ENCODE measurements at places on chromosomes 1 and 21.
A peak's percentile ranks its signal among the peaks of the same experiment; 100 is the strongest.

- DNase-seq, result no peak
Measured at GRCh38 chr1:201503397-201504176, 3.3 kb downstream of the CSRP1 start.

DNA sequence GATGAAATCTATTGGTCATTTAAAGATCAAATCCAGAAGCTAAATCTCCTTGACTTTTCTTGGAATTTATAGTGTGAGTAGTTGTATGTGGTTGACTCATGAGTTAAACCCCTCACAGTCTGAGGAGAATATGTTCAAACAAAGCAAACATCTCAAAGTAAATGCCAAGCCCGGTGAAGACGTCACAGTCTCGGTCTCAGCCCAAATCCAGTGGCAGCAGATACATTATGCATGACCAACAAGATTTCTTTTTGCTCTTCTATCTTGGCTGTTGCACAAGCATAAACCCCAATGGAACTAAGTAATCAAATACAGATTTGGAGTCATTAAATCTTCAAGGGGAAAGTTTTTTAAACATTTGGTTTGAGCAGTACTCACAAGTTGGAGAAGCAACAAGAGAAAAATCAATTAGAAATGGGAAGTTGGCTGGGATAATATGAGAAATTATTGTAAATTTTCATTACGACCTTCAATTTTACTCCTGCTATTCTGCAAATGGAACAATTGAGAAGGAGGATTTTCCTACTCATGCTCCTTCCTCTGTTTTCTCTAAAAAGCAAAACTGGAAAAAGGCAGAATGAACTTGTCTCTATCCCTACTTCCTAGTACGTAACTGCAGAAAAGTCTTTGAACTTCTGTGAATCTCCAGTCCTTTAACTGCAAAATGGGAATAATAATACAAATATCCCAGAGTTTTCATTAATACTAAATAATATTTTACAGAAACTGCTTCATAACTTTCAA lies 575.8 kb downstream of the NUF2 start:
- no peak for DNase-seq

- no peak for DNase-seq
Measured at GRCh38 chr1:47578026-47578720, 140.3 kb downstream of the FOXD2 start.

DNA sequence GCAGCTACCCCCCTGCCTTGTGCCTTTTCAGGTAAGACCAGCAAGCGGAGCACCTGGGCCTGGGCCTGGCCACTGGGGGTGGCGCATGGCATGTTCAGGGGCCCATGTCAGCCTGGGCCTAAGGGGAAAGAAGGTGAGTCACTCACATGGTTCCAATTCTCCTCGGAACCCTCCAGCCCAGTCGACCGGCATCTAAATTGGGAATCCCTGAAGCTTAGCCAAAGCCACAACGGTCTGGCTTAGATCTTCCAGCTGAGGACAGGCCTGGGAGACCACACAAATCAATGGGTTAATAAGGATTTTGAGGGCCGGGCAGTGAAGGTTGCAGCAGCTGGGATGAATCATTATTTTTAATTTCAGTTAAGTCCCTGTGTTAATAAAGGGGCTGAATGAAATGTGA lies 145.1 kb upstream of the SMYD2 start:
- DNase-seq, result no peak

DNA sequence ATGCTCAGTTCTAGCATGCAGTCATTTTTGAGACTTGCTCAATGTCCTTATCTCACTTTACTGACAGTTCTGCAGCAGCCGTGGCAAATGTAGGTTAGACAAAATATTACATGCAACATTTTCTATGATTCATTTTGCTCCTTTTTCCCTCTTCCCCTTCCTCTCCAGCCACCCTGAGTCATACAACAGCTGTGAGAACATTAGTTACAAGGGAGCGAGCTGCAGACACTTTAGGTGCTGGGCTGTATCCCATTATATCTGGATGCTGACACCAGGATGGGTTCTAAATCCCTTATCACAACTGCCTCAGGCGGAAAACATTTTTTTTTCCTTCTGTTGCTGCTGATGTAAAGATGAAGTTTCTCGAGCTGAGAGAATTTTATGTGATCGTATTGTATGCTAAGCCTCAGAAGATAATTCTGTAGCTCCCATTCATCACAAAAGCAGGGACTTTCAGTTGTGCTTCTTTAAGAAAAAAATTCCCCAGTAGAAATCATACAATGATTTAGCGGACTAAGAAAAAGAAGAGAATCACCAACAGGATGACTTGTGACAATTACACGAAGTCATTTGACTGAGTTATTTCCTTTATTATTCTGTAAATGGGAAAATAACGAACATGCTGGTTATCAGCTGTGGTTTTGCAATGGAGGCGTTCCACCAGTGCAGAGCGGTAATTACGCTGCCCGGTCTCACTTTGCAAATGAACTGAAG lies 345.0 kb downstream of the DISC1 start:
- DNase-seq, result no peak

DNA sequence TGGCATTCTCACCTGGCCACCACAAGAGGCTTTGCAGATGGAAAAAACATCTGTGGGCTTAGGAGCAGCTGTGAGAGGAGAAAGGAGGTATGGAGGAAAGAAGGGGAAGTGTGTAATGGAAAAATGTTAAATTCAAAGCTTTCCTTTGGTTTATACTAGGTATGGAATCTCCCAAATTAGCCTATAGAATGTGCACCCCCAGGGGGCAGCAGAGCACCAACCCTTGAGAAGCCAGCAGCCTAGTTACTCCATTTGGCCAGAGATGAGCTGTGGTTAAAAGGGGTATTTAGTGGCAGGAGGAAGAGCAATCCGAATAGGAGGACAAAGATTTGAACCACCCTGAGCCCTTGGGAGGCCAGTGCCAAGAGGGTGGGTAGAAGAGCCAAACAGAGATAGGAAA lies 97.5 kb upstream of the CTTNBP2NL start:
- DNase-seq, result peak; percentile 14

DNA sequence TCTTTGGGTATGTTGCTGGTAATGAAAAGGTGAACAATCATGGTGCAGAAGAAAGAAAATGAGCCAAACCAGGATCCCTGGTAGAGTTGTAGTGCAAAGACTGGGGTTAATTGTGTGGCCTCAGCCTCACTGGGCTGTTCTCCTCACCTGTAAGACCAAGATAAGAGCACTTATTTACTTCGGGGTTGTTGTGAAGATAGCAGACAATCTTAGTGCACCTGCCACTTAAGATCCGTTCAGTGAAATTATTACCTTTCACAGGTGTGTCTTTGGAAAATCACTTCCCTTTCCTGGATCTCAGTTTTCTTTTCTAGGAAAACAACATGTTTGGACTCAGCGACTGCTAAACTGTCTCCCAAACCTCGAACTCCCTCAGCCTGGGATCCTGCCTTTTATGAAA lies 1.3 kb upstream of the FGGY start:
- DNase-seq, result no peak

Data from CD4-positive, alpha-beta T cell treated with Interleukin-10 for 1 hour (primary cell).